Heart right ventricle (tissue), 16 donors: ENCODE measurements at places on chromosomes 7 and 10. TPM values are rescaled to one million over a fixed set of nuclear protein-coding genes. Genes with fewer than 3 reads are reported as not detected.

CLEC5A gene
- 0.37 TPM for polyA plus RNA-seq

ECD gene
- 5.8 TPM for polyA plus RNA-seq

FRMPD2 gene
- not detected for polyA plus RNA-seq

RASA4B gene
- polyA plus RNA-seq, result 6.9 TPM

GRID2IP gene
- 0.01 TPM for polyA plus RNA-seq

DLG5 gene
- 5.8 TPM for polyA plus RNA-seq

SLC16A9 gene
- 0.12 TPM for polyA plus RNA-seq

MRLN gene
- not detected for polyA plus RNA-seq

CPA4 gene
- polyA plus RNA-seq, result not detected

TAC1 gene
- polyA plus RNA-seq, result 0.06 TPM

STOX1 gene
- 1.9 TPM for polyA plus RNA-seq

FGFBP3 gene
- 0.66 TPM for polyA plus RNA-seq

EBLN1 gene
- not detected for polyA plus RNA-seq

PPP1R9A gene
- polyA plus RNA-seq, result 8.9 TPM

NANOS1 gene
- 26.1 TPM for polyA plus RNA-seq

HMX2 gene
- not detected for polyA plus RNA-seq

ELFN1 gene
- polyA plus RNA-seq, result 3.0 TPM

LRRC18 gene
- not detected for polyA plus RNA-seq

LIPN gene
- 0.06 TPM for polyA plus RNA-seq

LGI1 gene
- polyA plus RNA-seq, result 0.03 TPM

TUBAL3 gene
- 0.51 TPM for polyA plus RNA-seq

C10orf53 gene
- not detected for polyA plus RNA-seq

ADCYAP1R1 gene
- polyA plus RNA-seq, result 0.59 TPM

RFC2 gene
- polyA plus RNA-seq, result 8.0 TPM

GPR146 gene
- polyA plus RNA-seq, result 28.7 TPM

PALS2 gene
- 1.2 TPM for polyA plus RNA-seq

PPP1R3A gene
- polyA plus RNA-seq, result 6.6 TPM
